ENCODE measurements at places on chromosomes 5 and 9.

DNA sequence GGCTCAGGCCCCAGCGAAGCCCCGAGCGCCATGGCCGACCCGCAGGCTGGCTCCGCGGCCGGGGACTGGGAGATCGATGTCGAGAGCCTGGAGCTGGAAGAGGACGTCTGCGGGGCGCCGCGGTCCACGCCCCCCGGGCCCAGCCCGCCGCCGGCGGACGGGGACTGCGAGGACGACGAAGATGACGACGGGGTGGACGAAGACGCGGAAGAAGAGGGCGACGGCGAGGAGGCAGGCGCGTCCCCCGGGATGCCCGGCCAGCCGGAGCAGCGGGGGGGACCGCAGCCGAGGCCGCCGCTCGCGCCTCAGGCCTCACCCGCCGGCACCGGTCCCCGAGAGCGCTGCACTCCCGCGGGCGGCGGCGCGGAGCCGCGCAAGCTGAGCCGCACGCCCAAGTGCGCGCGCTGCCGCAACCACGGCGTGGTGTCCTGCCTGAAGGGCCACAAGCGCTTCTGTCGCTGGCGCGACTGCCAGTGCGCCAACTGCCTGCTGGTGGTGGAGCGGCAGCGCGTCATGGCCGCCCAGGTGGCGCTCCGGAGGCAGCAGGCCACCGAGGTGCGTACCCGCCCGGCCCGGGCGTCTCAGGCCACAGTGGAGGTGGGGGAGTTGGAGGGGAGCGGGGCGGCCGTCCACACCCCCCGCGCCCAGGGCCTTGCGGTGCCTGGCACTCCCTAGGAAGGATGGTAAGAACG lies 1.6 kb downstream of the DMRT2 start:
- DNase-seq = no peak

GRCh38 chr9:104527109-104527508 lies at the start of gene OR13C4:
Gene OR13C4, minus strand, starts transcription at chr9:104527209. Its CDS starts 0 bp downstream, at chr9:104527209.
- DNase-seq = no peak

GRCh38 chr5:150672237-150672883 lies 11.3 kb downstream of the MYOZ3 start:
- DNase-seq = no peak

- no peak for DNase-seq
Observed at GRCh38 chr5:111439473-111440075, 72.8 kb downstream of the STARD4 start.

- no peak for DNase-seq
Observed at GRCh38 chr5:58258984-58259684, 200.8 kb downstream of the PLK2 start.

GRCh38 chr9:133664173-133665050 lies 28.2 kb downstream of the DBH start:
- no peak for DNase-seq

DNA sequence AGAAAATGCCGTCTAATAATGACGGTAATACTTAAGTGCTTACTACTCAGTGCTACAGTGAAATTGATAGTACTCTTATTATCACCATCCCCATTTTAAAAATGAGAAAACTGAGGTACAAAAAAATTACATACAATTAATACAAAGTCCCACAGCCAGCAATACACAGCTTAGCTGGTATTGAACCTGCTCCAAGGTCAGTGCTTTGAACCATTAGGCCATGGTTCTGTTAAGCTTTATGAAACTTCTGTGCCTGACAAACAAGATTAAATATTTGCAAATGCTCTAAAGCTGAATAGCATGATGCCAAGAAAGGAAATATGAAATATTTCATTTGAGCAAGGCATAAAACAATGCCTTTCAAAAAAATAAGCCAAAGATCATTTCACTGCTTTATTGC lies 357.2 kb downstream of the ARRDC3 start:
- no peak for DNase-seq

- peak; percentile 13 for DNase-seq
Observed at GRCh38 chr5:68953875-68954617, 139.8 kb upstream of the SLC30A5 start.

GRCh38 chr5:31952067-31952466 lies 222.1 kb downstream of the GOLPH3 start:
- DNase-seq = no peak

DNA sequence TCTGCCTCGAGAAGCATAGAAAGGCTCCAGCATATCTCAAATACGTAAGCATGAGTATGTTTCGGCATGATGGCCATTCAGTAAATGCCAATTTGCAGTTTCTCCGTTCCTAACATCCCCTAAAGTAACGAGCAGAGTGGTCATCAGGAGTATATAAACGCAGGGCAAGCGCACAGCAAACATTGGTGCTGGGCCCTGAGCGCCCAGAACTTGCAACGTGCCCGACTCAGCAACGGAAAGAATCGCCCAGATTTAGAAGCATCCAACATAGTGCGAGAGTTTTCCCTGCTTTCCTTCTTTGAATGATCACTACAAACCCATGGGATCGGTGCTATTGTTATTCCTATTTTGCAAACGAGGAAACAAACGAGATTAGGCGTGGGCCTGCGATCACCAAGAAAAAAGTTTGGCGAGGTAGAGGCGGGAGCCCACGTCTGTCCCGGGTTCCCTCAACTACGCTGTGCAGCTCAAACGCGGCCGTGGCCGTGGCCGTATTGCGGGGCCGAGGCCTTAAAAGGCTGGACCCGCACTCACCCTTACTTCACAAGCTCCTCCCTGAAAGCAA lies 505 bp downstream of the RPS14 start:
- DNase-seq = no peak

GRCh38 chr9:111023128-111023527 lies 15.1 kb downstream of the LPAR1 start:
- no peak for DNase-seq

DNA sequence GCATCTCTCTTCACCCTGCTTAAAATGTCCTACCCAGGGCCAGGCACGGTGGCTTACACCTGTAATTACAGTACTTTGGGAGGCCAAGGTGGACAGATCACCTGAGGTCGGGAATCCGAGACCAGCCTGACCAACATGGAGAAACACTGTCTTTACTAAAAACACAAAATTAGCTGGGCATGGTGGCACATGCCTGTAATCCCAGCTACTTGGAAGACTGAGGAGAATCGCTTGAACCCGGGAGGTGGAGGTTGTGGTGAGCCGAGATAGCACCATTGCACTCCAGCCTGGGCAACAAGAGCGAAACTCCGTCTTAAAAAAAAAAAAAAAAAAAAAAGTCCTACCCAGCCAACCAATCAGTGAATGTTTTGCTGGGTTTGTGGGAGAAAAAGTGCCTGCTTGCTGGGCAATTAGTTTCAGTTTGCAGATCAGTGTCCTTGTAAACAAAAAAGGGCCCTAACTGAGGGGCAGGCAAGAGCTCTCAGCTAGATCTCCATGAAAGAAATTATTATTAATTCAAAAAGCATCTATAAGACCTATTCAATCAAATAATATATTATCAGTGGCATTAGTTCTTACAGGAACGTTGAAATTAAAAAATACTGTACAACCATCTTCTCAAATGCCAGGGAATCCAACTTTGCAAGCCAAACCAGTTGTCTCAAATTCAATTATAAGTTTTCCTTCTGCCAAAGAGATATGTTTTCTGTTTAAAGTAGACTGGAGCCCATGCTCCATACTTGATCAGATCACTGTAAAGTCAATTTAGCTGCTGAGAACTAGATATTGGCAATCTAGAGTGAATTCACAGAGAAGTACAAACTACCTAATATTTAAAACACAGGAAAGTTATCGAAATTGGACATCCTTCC lies 3.9 kb downstream of the MEGF9 start:
- DNase-seq = no peak

DNA sequence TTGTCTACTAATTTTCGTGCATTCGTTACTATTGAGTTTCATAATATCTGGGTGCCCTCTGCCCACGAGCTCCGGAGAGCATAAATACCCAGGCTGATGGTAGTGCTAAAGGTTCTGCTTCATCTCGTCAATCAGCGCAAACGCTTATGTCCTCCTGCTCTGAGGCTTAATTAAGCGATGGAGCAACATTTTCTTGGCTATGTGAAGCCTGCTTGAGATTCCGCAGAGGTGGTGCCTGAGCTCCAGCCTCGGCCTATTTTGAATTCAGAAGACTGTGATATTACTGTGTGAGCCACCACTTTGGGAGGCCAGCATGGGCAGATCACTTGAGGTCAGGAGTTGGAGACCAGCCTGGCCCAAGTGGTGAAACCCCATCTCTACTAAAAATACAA lies 44.8 kb downstream of the ANXA2R start:
- DNase-seq = no peak

DNA sequence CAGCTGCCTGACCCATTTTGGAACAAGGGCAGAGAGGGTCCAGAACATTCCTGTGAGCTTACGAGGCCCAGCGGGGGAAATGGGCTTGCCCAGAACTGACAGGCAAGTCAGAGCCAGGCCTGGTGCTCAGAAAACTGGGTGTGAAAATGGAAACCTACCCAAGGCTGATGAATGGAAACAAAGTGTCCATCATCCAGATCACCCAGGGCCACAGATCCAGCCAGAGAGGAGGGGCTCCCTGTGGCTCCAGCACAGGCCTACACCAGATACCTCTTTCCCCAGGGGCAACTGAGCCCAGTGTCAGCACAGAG lies 3.1 kb downstream of the CLTB start:
- no peak for DNase-seq

DNA sequence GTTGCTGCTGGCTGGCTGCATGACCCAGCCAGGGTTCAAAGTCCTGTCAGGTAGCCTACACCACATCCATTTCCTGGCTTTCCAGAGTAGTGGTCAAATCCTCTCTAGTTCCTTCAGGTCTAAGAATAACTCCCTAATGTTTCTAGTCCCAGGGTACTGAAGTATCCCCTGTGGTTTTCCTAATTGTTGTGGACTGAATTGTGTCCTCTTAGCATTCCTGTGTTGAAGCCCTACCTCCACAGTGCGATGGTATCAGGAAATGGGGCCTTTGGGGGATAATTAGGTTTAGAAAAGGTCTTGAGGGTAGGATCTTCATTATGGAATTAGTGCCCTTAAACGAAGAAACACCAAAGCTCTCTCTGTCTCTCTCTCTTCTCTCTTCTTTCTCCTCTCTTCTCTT lies 191.8 kb upstream of the CCNG1 start:
- no peak for DNase-seq

DNA sequence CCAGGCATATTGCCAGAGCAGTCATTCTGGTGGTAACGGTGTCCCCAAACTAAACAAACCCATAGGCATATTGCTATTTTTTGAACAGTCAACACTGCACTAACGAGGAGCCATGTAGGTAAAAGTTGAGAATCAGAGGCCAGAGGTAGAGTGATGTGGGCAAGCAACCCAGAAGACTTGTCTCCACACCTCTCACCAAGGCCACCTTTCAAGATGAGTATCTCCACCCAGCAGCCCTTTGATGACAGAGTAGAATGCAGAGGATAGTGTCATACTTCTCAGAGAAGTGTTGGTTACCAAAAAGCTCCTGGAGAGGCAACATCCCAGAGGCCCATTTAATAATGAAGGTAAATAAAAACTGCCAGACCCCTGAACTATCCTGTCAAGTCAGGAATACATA lies 63.9 kb downstream of the FCHO2 start:
- DNase-seq = no peak

GRCh38 chr5:126138281-126138931 lies 284.8 kb upstream of the GRAMD2B start:
- peak; percentile 21 for DNase-seq

DNA sequence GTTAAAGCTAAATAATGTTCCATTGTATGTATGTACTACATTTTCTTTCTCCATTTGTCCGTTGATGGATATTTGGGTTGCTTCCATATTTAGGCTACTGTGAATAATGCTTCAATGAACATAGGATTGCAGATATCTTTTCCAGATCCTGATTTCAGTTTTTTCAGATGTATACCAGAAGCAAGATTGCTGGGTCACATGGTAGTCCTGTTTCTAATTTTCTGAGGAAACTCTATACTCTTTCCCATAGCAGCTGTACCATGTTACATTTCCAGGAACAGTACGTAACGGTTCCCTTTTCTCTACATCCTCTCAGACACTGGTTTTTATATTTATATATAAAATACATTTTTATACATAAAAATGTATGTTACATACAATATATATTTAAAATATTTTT lies 121.8 kb downstream of the GCNT1 start:
- DNase-seq = no peak

- DNase-seq = no peak
Observed at GRCh38 chr9:124014956-124015660, 3.5 kb downstream of the LHX2 start.

DNA sequence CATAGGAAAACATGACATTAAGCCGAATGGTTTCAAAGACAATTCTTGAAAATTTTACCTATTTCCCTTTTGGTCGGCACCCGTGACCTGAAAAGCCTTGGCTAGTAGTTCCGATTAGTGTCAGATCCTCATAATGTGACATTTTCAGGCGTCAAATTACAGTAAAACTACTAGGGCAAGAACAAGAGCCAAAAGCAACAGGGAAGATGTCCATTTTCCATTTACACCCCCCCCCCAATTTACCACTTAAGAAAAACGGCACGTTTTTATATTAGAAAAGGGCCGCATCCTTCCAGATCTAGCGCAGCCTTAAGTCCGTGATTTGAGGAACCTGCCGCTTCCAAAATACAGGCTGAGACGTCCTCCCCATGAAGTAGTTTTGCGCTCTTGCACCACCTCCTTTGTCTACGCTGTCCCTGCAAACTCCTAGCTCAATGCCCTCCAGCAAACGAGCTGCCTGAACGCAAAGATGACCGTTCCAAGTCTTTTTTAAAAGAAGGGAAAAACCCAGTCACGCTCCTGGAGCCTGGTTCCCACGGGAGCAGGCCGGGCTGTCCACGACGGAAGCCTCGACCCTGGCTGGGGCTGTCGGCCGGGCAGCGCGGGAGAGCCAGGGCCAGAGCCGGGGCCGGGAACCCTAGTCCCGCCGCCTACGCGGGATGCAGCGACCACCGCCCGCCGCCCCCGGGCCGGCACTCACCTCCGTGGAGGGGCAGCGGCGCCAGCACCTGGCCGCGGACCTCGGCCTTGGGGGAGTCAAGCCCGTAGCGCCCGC lies 616 bp downstream of the RNF130 start:
- peak; percentile 30 for DNase-seq

- DNase-seq = no peak
Observed at GRCh38 chr5:55231029-55231918, 2.1 kb downstream of the CCNO start.

- DNase-seq = no peak
Observed at GRCh38 chr5:17666726-17667235, 32.5 kb downstream of the TAF11L14 start.

DNA sequence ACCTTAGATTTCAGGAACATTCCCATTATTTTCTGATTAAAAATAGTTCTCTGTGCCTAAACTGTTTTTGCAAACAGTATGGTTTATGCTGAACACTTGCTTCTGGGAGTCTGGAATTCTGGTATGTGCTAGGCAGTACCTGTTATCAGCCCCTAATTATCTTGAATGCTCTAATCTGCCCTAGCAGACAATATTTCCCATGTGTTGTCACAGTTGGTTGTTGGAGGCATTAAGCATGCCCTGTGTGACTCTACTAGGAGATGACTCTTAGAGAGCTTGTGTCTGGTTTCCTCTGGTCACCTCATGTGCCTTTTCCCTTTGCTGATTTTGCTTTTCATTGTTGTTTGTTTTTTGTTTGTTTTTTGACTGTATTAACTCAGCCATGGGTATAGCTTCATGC lies 36.6 kb downstream of the UHRF2 start:
- no peak for DNase-seq

DNA sequence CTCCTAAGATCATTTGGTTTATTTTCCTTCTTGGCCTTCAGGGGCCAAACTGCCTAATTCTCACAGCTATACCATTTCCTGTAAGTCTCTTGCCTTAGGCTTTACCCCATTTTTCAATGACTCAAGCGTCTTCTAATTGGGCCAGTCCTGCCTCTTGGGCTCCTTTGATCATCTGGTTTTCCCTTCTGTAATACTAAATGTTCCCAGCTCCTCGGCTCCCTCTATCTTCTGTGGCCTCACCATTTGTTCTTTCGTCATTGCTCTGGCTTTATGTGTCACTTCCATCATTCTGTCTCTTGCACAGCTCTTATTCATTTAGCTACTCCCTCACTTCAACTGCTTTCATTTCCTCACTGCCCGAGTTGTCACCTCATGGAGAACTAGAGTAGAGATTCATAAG lies 14.5 kb upstream of the SPINK7 start:
- DNase-seq = no peak

All from stromal cell of bone marrow (primary cell).